GM13976 (cell line): ENCODE measurements at places on chromosomes 13 and 19.
A peak's percentile ranks its signal among the peaks of the same experiment; 100 is the strongest.

- peak; percentile 58 for DNase-seq
These were observed 8.4 kb downstream of the COL5A3 start for GRCh38 chr19:10001899-10002298.

- DNase-seq, result no peak
These were observed 166.7 kb downstream of the RGCC start for GRCh38 chr13:41624041-41624440.

GRCh38 chr19:1267477-1268225, 1.5 kb upstream of the CIRBP start:
- no peak for DNase-seq

- no peak for DNase-seq
These were observed 8.7 kb upstream of the SPC24 start for GRCh38 chr19:11164296-11164695.

- DNase-seq, result no peak
These were observed 29.7 kb upstream of the ALOX5AP start for GRCh38 chr13:30705680-30706079.

DNA sequence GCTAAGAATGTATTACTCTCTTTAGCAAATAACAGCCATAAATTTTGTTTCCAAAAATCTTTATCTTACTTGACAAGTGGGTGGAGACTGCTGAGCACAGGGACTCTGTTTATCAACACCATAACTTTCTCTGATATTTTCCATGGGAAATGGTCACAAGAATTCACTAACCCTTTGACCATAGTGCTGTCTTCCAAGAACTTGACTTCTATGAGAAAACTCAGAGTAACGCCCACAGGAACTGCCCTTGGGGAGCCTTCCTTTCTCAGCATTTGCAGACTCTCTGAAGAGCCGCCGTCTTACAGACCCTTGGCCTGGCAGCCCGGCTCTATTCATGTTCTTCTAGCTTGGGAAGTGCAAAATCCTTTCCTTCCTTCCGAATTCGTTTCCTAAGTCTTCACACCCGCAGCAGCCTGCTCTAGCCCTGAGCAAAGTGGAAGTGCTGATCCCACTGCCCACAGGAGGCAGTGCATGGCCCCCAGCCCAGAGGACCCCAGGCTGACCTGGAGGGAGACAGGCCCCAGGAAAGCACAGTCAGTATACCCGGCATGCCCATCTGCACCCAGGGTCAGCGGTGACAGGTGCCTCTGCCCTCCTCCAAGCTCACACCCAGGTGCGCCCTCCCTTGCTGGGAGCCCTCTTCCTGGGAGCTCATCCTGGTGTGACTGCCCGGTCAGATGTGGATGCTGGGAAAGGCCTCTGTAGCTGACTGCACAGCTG, 10.2 kb downstream of the GAS6 start:
- no peak for DNase-seq

DNA sequence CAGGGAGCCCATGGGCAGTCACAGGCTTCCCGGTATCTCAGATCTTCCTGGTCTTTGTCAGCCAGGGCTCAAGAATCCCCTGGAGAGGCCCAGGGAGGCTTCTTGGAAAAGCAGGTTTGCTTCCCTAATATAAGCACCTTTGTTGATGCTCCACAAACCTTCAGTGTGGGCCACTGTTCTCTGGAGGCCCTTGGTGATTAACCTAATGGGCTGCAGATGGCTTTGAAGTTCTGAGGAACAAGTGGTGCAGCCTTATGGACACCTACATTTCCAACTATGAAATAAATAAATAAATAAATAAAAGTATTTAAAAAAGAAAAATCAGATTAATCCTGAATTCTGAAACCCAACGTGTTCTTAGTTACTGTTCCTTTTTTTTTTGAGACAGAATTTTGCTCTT, at the start of gene BSPH1:
Gene BSPH1, minus strand, starts transcription at position 101 of the 400 bp plus-strand sequence. Its CDS starts 89 bp downstream, at position 12.
- DNase-seq, result no peak

DNA sequence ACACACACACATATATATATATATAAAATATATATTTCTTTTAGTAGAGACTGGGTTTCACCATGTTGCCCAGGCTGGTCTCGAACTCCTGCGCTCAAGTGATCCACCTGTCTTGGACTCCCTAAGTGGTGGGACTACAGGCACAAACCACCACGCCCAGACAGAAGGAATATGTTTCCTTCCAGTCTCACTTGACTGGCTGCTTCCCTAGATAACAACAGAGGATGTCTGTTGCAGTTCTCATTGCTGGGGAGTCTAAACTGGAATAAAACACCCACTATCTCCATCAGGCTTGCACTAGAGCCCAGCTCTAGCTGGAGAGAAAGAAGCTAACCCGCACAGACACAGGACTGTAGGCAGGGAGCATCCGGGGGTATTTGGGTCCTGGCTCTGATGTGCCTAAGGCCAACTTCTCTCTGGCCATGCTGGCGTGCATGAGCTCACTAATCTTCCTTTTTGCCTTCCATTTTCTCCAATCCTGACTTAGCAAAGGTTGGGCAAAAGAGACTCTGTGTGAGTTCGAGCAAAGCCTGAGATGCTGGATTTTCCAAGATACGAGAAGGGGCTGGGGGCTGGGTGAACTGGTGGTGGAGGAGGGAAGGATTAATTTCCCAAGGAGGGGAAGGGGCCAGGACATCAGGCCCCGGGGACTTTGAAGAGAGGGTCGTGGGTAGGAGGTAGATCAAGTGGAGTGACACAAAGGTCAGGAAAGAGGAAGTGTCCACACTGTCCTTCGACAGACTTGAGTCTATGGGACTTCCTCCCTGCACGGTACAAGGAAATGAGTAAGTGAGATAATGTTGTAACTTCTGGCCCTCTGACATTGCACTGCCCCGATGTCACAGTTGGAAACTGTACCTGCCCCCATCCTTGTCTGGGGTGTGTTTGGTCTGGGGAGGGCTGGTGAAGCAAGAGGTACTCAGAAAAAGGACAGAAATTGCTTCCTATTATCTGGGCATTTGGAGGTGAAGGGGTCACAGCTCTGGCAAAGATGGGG, 22.5 kb upstream of the ALOX5AP start:
- no peak for DNase-seq

- DNase-seq, result peak; percentile 100
These were observed at the start of gene SHKBP1 for GRCh38 chr19:40576585-40577451. Gene SHKBP1 (plus strand): TSS chr19:40576873. CDS start chr19:40576900, 27 bp downstream.

DNA sequence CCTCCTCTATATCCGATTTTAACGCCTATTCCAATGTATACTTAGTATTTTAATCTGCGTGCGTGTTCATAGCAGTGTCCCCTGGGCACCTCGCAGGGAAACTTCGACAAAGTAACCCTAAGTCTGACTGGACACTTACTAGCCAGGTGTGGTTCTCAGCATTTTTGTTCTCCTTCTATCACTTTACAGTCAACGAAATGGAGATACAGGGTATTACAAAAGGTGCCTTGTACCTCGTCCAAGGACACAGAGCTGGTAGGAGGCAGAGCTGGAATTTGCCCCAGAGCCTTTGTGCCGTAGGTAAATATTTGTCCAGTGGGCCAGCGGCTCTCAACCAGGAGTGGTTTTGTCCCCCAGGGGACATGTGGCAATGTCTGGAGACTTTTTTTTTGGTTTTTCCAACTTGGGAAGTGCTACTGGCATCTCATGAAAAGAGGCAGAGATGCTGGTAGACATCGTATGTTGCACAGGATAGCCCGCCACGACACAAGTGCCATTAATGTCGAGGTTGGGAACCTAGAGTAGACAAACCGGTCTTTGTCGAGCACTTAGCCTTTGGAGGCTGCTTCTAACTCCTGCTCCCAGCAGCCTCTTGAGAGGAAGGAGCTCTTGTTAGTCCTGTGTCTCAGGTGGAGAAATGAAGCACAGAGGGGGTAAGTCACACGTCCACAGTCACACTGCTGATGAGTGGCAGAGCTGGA, 1.1 kb downstream of the ZNF444 start:
- no peak for DNase-seq

DNA sequence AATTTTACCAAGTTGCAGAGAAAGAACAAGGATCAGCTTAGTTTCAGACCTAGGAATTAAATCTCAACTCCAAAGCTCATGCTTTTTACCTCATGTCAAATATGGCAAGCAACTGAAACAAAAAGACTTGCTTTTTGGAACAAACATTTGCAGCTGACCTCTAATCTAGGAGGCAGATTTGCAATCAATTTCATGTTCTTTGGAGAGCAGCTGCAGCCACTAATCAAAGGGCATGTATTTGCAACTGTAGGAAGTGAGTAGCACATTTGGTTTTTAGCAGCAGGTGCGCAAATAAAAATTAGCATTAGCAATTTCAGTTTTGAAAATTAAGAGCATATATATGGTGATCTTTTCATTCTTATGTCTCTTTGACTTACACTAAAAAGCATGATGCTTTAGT, 459.3 kb upstream of the SLC10A2 start:
- DNase-seq, result no peak

DNA sequence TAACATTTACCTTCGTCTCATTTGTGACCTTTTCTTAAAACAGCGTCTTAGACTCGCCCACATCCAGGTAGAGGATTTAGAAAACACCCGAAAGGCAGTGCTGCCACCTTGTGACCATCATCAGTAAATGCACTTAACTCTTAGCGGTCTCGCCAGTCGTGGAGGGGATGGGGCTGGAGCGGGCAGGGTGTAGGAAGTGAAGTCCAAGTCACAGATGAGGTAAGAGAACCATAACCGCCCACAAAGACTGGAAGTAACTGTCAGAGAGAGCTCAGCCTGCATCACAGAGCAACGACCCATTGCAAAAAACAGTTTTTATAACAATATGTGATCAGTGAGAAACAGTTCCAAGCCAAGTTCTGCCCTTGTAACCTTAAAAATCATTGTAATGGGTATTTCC, 10.7 kb upstream of the CEACAM3 start:
- peak; percentile 83 for DNase-seq

- no peak for DNase-seq
These were observed 406.3 kb downstream of the GPC5 start for GRCh38 chr13:91804724-91805123.

DNA sequence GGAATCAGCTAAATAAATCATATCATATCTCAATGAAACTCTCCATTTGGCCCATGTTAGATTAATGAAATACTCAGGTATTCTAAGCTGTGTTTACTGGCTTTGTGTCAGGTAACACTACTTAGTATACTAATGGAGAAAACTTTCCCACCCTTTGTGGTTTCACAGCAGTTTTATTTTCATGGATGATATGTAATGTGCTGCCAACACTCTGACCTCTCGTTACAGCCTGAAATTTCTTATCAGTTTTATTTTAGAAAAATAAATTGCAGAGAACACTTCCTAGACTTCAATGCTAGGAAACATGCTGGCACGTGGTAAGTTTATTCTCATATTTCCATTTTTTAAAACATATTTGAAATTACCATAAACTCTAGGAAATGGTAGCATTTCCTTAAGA, 758.9 kb downstream of the LIG4 start:
- DNase-seq, result no peak

- DNase-seq, result no peak
These were observed 581.5 kb upstream of the KLF12 start for GRCh38 chr13:74715718-74716117.

DNA sequence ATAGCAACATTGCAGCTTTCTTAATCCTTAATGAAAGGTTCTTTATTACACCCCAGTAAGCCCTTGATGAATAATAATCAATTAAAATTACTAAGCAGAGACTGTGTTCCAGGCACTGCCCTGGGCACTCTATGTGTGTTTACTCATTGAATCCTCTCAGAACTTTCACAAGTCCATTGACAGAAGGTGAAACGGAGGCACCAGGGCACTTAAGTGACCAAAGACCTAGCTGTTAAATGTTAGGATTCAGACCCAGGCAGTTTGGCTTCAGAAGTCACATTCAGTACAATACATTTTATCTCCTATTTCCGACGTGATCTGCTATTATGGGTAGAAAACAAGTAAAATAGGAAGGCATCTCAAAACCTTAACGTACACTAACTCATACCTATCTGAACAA, 2.7 kb downstream of the GPR183 start:
- DNase-seq, result no peak

DNA sequence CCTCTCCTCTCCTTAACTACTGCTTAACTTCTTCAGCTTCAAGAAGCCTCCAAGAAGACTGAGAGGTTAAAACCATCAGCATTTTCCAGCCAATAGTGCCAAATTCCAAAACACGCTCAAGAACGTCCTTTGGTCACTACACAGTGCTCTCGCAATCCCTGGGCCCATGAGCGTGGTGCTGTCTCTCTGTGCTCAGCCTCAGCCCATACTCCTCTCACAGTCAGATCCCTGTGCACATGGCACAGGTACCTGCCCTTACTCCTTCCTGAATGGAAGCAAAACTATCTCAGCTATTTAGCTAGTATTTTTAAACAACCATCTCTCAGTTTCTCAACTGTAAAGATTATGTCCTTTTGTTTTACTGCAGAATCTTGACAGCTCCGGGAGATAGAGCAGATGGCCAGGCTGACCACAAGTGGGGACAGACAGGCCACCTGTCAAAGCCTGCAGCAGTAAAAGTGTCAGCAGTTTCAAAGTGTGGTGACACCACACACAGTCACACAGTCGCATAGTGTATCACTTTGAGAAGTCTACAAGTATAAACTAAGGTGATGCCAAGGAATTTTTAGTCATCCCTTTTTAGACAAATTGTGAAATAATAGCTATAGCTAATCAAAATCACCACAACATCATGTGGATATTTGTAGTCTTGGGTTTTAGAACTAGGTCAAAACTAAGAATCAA, 35.7 kb downstream of the DZIP1 start:
- DNase-seq, result no peak

DNA sequence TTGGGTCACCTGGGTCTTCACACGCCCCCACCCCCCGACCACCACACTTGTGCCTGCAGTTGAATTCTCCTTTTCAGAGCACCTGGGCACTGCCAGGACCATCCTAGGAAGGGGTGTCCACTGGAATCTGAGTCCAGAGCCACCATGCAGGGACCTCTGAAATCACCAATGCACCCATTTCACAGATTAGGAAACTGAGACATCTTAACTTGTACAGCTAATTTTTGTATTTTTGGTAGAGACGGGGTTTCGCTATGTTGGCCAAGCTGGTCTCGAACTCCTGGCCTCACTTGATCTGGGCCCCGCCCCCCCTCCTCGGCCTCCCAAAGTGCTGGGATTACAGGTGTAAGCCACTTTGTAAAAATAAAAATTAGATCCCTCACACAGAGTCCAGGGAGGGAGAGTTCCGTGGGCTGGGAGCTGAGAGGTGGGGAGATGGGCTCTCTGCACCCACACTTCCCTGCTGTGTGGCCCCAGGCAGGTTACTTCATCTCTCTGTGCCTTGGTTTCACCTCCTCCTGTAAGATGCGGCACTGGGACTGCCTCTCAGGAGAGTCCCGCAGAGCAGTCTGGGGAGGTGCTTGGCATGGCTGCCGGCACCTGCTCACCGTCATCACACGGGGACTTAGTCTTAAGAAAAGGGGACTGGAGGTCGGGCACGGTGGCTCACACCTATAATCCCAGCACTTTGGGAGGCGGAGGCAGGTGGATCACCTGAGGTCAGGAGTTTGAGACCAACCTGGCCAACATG, 45.9 kb upstream of the C19orf12 start:
- DNase-seq, result no peak

DNA sequence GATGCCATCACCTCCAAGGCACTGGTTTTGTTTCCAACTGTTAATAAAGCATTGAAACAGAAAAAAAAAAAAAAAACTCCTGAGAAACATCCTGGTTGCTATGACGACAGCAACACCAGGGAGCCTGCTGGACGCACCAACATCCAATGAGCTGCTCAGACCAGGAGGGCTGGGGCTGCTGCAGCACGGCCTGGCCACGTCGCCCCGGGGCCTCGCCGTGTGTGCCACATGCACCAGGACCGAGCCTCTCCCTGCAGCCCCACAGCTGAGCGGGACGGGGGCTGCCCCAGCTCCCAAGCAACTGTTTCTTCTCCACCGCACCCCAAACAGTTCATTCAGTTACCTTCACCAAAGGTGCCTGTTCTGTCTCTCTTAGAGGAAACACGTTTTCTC, 54.5 kb downstream of the RASA3 start:
- no peak for DNase-seq
